ENCODE measurements at places on chromosomes 12 and 14.
A peak's percentile ranks its signal among the peaks of the same experiment; 100 is the strongest.

DNA sequence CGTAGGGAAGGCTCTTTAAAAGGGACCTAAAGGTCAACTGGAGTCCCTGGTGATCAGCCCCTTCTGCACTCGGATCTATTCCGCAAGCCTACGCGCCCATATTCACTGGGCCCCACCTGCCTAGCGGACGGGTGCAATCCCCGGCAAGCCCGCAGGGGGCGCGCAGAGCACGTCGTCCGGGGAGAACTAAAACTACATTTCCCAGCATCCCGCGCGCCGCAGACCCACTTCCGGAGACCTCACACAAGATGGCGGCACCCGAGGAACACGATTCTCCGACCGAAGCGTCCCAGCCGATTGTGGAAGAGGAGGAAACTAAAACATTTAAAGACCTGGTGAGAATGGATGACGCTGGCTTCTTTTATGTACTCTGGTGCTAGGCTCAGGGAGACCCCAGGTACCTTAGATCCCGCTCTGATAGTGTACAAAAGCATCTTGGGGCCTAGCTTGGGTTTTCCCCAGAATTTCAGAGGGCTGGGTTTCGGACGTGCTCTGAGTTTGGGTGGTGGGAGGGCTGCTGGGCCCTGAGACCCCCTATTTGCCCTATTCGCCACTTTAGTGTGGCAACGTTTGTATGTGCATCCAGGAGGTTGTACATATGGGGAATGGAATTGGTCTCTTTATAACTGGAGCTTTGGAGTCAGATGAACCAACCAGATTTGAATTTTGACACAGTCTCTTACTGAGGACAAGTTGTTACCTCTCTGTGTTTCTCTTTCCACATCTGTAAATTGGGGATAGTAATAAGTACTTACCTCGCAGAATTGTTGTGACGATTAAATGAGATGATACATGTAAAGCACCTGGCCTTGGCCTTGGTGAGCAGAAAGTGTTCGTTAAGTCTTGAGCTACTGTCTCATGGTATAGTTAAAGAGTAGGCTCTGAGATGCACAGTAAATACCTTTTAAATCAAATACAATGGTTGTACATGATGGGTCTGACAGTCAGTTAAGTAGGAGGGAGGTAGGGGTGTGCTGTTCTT, at the start of gene DDX47:
DDX47 (plus strand) TSS at position 227 of the 982 bp plus-strand sequence; CDS start at position 249, 22 bp downstream.
- DNase-seq, result peak; percentile 88

- no peak for DNase-seq
These were observed 85.9 kb downstream of the TBX3 start for GRCh38 chr12:114598111-114598510.

DNA sequence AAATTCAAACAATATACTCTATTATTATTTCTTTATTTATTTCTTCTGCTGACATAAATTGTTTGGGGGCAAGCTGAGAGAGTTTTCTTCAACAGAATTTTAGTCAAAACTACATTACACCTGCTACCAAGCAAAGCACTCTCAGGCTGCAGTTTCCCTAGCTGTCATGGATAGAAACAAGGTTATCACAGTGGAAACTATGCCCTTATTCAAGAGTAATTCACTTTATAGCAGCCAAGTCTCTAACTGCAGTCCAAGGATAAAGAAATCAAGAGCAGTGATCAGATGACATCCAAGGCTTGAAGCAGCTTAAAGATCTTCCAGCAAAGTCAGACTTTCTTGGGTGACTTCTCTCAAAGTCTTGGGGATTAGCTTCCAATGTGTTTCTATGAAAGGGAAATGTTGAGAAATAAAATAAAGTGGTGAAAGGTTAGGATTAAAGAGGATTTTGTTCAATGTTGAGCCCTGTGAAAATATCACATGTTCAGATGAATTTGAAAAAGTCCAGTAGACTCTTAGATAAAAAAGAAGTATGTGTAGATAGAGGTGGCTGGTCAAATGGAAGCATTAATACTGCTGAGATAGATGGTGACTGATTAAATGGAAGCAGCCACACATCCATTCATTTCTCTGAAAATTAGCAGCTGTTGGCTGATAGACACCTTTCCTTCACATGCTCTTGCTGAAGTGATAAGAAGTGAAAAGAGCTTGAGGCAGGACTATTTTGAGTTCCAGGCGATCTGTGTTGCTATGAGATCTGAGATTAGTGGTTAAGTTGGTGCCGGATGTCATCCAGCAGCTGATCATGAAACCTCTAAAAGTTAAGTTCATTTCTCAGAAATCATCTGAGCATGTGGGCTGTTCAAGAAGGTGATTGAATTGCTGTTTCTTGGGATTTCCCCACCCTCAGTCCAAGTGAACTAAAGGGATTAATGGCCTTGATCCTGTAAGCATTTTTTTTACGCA, 257.8 kb upstream of the BTG1 start:
- peak; percentile 39 for DNase-seq

GRCh38 chr14:62001963-62002362, 239.7 kb downstream of the SNAPC1 start:
- DNase-seq, result no peak

GRCh38 chr14:33068626-33069025, 129.9 kb downstream of the NPAS3 start:
- DNase-seq, result no peak

DNA sequence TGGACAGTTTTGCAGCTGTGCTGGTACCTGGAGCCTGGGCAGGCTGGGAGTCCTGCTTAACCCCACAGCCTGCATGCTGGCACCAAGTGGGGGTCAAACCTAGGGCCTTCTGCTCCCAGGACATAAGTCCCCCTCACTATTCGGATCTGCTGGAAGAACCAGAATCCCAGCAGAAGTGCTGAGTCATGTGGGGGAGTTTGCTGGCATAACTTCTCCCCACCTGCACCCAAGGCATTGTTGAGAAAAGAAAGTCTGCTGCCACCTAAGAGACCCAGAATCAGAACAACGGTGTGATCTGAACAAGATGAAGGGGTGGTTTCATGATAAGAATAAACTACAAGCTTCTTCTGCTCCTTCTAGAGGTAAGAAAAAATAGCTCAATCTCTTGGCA, 102.7 kb downstream of the RBM19 start:
- no peak for DNase-seq

- no peak for DNase-seq
These were observed 20.6 kb upstream of the ANHX start for GRCh38 chr12:133256321-133256720.

GRCh38 chr12:94178882-94179281, 30.5 kb downstream of the PLXNC1 start:
- no peak for DNase-seq

- DNase-seq, result no peak
These were observed 11.8 kb downstream of the CD163L1 start for GRCh38 chr12:7431993-7432685.

GRCh38 chr12:116765271-116765670, 27.2 kb downstream of the RNFT2 start:
- DNase-seq, result no peak

- DNase-seq, result no peak
These were observed 25.4 kb upstream of the YY1 start for GRCh38 chr14:100213587-100213955.

- DNase-seq, result no peak
These were observed 24.7 kb downstream of the PRPF40B start for GRCh38 chr12:49647827-49648711.

GRCh38 chr14:68718023-68718990, 74.6 kb downstream of the ZFP36L1 start:
- no peak for DNase-seq

GRCh38 chr12:3200032-3200617, 122.9 kb downstream of the TSPAN9 start:
- no peak for DNase-seq

DNA sequence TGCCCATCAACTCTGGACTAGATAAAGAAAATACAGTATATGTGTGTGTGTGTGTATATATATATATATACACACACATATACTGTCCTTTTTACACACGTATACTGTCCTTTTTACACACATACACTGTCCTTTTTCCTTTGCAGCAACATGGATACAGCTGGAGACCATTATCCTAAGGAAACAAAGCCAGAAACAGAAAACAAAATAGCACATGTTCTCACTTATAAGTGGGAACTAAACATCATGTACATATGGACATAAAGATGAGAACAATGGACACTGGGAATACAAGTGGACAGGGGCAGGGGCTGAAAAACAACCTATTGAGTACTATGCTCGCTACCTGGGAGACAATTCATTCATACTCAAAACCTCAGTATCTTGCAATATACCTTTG, 23.7 kb downstream of the VDR start:
- DNase-seq, result no peak

DNA sequence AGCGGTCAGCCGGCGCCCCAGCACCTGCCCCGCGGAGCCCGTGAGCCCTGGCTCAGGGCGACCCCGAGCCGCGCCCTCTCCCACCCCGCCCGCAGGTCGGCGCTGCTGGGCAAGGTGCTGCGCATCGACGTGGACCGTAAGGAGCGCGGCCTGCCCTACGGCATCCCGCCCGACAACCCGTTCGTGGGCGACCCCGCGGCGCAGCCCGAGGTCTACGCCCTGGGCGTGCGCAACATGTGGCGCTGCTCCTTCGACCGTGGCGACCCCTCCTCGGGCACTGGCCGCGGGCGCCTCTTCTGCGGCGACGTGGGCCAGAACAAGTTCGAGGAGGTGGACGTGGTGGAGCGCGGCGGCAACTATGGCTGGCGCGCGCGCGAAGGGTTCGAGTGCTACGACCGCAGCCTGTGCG, 14.4 kb downstream of the HHIPL1 start:
- no peak for DNase-seq

DNA sequence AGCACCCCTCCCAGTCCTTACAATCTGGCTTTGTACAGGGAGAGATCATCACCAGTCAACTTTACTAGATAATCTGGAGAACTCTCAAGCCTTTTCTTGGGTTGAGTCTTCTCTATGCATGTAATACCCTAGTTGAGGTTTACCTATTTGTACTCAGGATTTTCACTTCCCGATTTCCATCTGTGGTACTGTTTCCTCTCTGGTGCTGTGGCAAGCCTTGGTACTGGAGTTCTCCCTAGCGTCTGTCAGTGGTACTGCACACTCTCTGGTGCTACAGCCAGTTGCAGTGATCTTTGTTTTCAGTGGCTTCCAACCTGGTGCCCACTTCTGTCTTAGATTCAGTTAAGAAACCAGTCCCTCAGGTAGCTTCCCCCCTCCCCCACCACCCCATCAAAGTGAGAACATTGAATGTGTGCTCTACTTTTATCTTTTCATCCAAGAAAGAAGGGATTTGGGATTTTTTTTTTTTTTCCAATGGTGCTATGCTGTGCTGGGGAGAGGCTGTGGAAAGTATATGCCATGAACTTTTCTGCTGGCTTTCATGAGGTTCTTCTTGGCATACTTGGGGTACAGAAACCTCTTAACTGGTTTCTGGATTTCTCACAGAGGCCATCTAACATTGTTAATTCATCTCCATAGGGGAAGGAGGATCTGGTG, 69.4 kb upstream of the EVL start:
- peak; percentile 14 for DNase-seq

DNA sequence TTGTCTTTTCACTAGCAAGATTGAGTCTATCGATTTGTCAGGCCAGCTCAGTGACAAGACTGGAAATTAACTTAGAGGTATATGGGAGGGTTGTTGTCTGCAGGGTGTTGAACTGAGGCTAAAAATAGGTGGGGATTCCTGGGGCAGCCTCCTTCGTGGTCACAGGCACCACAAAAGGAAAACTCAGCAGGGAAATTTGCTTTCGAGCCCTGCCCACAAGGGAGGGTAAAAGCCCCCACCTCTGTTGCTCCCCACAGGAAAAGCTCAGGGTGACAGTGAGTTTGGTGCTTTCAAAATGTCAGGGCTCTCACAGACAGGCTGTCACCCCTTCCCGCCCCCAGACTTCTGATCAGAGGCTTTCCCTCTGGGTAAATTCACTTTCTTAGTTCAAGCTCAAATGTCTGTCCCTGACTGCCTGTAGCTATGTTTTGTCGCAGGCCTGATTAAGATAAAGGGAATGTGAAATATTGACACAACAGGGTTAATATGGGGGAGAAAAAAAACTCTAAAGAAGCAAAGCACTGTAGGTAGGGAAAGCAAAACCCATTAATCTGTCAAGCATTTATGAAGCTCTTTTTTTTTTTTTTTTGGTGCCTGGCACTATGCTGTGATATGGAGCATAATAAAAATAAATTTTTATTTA, 11.7 kb upstream of the NFKBIA start:
- peak; percentile 73 for DNase-seq

- no peak for DNase-seq
These were observed 824 bp downstream of the TBK1 start for GRCh38 chr12:64452559-64453329.

DNA sequence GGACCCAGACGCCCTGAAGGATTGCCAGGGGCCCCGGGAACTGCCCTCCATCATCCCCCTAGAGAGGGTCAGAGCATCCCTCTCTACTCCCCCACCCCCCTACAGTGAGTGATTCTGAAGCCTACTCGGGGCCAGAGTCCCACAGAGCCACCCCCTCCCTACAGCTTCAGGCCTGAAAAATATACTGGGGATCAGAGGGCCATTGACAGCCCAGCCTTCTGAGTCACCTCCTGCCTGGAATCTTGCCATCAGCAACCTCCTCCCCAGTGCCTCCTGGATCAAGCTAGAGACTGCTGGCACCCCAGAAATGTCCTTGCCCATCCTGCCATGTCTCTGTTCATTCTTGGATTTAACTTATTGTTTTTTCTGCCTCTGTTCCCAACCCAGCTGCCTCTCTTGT, 21.7 kb upstream of the MIA2 start:
- no peak for DNase-seq

- DNase-seq, result no peak
These were observed 129.2 kb upstream of the RFLNA start for GRCh38 chr12:124165695-124166094.

DNA sequence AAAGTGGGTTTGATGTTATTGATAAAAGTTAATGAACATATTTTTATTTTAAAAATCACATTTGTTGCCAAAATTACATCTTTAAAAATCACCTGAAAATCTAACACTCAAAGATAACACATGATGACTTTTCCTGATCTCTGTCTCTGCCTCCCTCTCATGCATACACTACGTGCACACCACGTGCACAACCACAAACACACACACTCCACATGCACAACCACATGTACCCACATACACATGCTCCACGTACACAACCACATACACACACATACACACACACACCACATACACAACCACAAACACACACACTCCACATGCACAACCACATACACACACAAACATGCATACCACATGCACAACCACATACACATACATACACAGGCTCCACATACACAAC, 61.8 kb upstream of the TMEM132C start:
- DNase-seq, result no peak

DNA sequence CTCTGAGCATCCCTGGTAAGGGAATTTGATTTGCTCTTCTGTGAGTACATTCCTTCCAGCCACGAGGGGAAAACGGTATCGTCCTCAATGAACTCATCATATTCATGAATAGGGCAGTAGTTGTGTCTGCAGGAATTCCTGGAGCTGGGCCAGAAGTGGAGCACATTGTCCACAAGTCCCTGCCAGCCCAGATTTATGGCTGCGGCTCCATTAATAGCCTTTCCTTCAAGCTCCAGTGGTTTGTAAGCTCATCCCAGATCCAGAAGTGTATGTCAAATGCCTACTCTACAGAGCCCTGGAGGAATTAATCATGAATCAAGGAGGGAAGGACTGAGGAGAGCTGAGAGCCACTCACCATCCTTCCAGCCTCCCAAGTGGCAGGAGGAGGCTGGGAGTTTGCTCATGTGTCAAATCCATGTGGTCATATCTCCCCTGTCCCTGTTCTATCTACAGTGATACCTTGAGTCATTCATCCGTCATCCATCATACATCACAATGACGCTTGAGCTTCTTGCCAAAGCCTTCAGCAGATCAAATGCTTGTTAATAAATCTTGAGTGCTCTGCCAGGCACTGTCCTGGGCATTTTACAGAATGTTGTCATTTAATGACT, 65.5 kb downstream of the SVOP start:
- no peak for DNase-seq

GRCh38 chr14:104131968-104132732, 6.2 kb upstream of the KIF26A start:
- DNase-seq, result no peak
